Activated CD8-positive, alpha-beta memory T cell treated with anti-CD3 and anti-CD28 coated beads for 1 hour (primary cell): ENCODE measurements at places on chromosomes 3 and 15.

DNA sequence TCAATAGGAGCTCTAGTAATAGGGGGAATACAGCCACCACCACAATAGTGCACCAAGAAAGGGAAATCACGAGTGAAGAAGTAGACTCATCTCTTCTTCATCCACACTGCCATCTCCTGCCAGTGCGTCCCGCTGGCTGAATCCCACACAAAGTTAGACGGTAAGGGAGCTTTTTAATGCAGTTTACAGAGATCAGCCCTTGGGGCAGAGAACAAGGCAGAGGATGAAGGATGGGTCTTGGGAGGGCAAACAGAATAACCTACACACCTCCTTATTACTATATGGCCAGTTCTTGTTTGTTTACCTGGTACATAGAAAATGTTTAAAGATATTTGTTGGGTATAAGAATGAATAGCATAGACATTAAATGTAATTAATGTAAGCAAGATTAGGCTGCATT lies 11.0 kb upstream of the DPH6 start:
- DNase-seq: no peak

- no peak for DNase-seq
These were observed 5.2 kb downstream of the MCTP2 start for GRCh38 chr15:94236608-94237007.

DNA sequence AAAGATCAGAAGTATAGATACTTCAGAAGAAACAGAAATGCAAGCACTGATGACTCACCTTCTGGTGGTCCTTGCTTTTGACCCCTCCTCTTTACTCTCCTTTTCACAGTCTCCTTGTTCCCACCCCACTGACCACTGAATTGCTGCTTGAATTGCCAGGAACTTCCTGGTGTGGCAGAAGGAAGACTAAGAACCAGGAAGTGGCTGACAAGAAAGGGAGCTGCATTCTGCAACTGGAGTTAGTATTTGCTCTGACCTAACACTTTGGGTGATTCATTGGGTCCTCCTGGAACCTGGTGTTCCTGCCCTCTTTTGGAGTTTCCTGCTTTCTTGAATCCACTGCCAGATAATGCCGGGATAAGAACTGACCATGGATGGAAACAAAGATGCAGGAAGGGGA lies 23.0 kb downstream of the KY start:
- DNase-seq: no peak

DNA sequence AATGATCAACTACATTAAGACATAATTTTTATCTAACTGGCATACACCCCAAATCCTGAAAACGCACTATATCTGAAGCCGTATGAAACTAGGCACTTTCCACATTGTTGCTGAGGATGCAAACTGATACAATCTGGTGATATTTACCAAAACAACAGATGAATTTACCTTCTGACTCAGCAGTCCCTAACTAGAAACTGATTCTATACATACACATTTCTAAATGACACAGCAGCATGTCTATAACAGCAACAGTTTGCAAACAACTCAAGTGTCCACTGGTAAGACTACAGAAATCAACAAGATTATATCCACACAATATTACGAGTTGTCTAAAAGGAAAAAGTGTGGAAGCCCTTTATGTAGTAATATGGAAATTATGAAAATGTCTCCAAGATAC lies 22.9 kb downstream of the SECISBP2L start:
- no peak for DNase-seq

- no peak for DNase-seq
These were observed 19.2 kb upstream of the MEF2A start for GRCh38 chr15:99546441-99547100.

GRCh38 chr15:77986891-77987764 lies 90.4 kb downstream of the TBC1D2B start:
- no peak for DNase-seq

DNA sequence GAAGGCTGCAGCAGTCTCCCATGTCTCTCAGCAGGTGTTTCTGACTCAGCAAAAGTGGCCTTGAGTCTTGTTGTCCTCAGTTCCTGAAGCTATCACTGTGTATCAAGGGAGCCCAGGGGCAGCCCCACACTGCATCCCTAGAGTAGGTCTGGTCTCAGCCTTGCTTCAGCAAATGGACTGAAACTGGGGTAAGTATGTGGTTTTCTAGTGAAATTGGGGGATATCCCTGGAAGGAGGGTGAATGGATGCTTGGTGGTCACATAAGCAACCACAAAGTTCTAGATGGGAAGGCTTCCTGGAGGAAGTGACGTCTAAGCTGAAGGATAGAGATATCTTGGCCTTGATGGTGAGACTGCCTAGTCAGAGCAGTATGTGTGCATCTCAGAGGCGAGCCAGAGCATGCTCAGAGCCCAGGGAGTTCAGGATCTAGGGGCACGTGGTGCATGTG lies 38.4 kb downstream of the TMEM158 start:
- no peak for DNase-seq

- no peak for DNase-seq
These were observed 885.4 kb downstream of the PDCD6IP start for GRCh38 chr3:34683851-34684250.

- no peak for DNase-seq
These were observed 68.1 kb upstream of the CTNNB1 start for GRCh38 chr3:41131224-41131623.

DNA sequence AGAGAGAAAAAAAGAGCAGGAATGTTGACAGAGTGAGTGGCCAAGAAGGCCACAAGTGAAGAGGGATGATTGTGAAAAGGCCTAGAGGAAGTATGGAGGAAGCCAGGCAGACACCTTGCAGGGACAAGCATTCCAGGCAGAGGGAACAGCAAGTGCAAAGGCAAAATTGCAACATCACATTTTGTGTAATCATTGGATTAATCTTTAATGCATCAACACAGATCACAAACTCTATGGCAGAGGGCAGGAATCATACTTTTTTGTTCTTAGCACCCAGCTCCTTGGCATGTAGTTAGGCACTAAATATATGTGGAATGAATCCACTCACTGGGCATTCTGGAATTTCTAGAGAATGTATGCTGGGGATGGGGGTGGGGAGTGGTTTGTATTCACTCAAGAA lies 312.1 kb upstream of the PROK2 start:
- DNase-seq: no peak

- no peak for DNase-seq
These were observed 25.9 kb upstream of the SPRED1 start for GRCh38 chr15:38226608-38227266.

- DNase-seq: no peak
These were observed 3.9 kb upstream of the MAP1A start for GRCh38 chr15:43513550-43513949.

DNA sequence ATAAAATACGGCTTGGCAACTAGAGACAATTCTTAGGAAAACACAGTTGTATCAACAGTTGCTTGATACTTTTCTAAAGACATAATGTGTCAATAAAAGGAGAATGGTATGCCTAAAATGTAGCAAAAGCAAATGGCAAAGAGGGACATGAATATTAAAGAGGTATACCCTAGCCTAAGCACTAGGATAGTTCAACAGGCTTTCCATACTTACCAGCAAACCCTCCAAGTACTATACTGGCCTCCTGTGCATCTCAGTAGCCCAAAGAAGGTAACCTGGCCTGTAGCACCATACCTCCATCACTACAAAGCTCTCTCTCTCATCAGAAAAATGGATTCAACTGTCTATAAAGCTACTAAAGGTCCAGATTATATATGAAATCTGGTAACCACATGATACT lies 7.5 kb downstream of the SETD2 start:
- DNase-seq: no peak

- DNase-seq: no peak
These were observed 263.6 kb upstream of the AZI2 start for GRCh38 chr3:28612232-28612631.

GRCh38 chr15:81859737-81860516 lies 185.9 kb downstream of the MEX3B start:
- DNase-seq: no peak

DNA sequence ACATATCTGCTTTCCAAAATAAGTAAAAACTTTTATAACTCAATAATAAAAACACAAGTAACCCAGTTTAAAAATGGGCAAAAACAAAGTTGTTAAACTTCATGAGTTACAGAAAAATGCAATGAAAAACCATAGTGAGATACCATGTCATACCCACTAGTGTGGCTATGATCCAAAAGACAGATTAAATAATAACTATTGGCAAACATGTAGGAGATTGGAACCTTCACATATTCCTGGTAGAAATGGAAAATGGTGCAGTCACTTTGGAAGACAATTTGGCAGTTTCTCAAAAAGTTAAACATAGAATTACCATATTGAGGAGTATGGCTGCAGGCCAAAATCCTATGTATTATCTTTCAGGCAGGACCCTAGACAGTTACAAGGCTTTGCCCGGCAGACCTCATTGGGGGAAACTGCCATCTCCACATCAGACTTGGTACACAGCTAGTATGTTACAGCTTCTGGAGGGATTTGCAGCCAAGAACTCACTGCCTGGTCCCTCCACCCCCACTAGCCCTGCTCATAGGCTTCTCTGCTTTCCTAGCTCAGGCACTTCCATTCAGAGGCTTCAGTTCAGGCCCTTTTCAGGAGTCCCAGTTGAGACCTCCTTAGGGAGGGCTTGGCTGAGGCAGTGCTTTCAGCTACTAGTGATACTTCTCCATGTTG lies 147.8 kb downstream of the NEK10 start:
- DNase-seq: no peak

- no peak for DNase-seq
These were observed 13.9 kb downstream of the ARHGEF3 start for GRCh38 chr3:56787784-56788256.

DNA sequence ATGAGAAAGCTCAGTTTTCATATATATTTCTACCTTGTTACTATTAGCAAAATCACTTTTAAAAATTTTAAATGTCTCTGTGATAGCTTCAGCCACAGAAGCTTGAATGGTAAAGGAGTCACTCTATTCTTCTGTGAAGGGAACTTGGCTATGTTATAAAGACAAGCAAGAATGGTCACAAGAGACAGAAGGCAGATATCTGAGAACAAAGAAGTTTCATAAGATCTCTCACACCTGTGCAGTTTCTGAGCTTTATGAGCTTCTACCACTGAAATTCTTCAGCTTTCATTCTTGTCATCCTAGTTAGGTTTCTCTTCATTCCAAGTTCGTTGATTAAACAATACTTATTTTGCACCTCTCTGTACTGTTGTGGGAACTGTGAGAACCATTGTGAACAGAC lies 853.4 kb downstream of the IGSF11 start:
- no peak for DNase-seq

GRCh38 chr3:85662462-85662861 lies 703.7 kb downstream of the CADM2 start:
- DNase-seq: no peak

- no peak for DNase-seq
These were observed 154.9 kb downstream of the GRM7 start for GRCh38 chr3:7015683-7016440.

DNA sequence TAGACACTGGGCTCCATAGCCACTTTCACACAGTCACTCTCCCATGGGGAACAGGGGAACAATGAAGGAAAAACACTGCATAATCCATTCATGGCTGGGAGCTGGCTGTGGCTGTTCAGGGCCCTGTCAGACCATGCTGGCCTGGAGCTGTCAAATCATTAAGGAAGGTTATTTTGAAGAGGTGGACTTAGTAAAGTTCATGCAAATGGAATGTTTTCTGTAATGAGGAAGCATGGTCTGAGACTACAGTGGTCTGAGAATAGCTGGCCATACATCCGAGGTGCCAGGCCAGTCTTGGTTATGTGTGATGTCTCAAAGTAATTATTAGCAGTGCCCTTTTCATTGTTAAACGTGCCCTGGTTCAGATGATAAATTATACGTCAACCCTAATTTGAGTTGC lies 117.1 kb upstream of the MRPS22 start:
- no peak for DNase-seq

DNA sequence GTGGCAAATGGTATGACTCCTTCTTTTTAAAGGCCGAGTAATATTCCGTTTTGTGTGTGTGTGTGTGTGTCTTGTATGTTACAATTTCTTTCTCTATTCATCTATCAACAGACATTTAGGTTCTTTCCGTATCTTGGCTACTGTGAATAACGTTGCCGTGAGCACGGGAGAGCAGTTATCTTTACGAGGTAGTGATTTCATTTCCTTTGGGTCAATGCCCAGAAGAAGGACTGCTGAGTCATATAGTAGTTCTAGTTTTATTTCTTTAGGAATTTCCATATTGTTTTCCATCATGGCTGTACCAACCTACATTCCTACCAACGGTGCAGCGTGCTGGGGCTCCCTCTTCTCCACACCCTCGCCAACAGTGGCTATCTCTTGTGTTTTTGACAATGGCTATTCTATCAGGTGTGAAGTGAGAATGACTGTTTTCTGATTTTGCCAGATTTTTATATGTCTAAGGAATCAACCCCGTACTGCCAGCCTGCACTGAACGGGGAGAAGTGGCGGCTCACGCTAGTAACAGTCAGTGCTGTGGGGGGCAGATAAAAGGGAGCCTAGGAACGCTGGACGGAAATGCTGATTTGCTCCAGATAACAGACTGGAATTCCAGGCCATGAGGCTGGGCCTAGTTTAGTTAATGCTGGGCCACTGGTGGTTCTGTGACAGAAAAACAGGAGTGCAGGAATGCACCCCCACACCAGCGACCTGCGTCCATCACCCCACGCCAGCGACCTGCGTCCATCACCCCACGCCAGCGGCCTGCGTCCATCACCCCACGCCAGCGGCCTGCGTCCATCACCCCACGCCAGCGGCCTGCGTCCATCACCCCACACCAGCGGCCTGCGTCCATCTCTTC lies 168.1 kb downstream of the XXYLT1 start:
- no peak for DNase-seq

DNA sequence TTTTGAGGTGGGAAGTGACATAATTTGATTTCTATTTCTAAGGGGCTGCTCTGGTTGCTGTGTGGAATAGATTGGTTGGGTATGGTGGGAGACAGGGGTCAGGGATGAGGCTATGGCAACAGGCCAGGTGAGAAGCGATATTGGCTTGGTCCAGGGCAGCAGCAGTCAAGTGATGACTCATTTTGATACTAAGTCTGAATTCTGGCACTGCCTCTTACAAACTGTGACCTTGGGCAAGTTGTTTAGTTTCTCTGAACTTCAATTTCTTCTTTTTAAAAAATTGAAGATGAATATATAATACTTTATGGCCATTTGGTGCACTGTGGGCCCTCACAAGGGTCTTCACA lies 40.4 kb upstream of the CLSTN2 start:
- no peak for DNase-seq

DNA sequence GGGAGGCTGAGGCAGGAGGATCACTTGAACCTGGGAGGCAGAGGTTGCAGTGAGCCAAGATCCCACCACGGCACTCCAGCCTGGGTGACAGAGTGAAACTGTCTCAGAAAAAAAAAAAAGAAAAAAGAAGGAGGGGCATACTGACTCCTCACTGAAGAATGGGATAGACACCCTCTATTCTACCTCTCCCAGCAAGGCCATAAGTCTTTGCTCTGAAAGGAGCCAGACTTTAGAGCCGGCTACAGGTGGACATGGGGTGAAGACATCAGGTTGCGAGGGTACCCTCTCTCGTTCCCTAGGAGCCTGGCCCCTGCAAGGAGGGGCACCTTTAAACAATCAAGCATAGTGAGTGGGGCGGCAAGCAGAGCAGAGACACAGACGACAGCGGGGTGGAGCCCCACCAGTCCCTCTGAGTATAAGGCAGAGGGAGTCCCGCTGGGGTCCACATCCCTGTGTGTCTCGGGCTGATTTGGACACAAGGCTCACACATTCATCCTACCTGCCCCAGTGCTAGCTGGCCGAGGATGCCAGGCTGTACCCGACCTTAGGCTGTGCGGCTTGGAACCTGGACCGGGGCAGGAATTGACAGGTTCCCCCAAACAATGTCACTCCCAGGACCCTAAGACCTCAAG lies 1.1 kb downstream of the GRAMD2A start:
- no peak for DNase-seq
